ENCODE measurements at places on chromosomes 6 and 20.

DNA sequence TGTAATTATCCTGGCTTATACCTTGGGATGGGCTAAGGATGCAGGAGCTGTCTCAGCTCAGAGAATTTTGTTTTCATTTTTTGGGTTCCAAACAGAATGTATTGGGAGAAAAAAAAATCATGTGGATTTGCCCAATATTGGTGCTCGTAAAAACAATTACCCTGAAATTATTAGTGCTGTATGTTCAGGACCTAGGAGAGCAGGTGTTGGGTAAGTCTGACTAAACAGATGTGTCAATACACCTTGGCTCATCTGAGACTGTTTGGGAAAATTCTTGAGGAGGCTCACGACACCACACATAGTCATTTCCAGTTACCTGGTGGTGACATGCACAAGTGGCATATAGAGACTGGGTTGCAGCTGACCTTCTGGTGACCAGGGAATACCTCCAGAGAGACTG is 802.1 kb upstream of the FLRT3 start:
- DNase-seq, result no peak

DNA sequence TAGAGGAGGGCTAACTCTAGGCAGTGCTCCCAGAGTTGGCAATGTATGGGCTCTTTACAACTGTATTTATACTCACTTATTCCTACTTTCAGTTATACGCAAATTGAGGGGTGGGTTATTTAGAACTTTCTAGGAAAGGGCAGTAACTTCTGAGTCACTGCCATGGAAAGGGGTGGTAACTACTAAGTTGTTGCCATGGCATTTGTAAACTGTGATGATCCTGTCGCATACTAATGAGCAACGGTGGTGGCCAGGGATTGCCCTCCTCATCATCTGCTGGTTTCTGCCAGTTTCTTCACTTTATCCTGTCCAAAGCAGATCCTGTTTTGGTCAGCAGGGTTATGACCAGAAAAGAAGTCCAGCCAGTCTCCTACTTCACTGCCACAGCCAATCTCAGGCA is 95.5 kb upstream of the PTPRT start:
- DNase-seq, result no peak

DNA sequence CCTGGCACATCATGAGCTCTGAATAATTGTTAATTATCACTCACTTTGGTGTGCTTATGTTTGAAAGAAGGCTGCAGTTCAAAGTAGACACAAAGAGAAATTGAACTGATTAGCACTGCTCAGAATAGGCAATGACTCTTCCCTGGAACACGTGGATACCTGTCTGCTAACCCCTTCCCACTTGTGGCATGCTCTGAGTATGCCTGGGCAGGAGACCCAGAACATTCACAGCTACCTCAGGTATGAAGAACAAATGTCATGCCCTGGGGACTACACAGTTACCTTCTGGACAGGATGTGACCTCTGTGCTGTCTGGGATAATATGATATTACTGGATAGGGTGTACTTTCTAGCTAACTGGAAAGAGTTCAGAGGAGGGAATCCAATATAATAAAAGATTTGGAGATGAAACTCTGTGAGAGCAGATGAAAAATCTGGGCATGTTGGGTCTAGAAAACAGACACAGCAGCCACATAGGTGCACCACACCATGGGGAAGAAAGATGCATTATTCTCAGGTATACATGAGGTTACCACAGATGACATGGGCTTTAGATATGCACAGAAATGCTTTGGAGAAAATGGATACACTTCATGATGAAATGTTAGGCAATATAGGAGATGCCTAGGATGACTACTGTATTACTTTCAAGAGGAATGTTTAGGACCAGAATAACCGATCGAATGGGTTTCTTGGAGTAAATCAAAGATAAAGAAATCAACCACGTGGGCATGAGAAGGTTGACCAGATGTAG is 324.2 kb upstream of the PREP start:
- DNase-seq, result no peak

GRCh38 chr20:48606841-48607543 is 220.8 kb downstream of the PREX1 start:
- no peak for DNase-seq

Measured in dermis microvascular lymphatic vessel endothelial cell (primary cell).